Right cardiac atrium (tissue), 5 donors: ENCODE measurements at places on chromosomes 11 and 22.

GRCh38 chr11:72528121-72528520 lies 93.8 kb upstream of the CLPB start:
- no peak for DNase-seq

- DNase-seq: no peak
These were observed 70.6 kb downstream of the PDHX start for GRCh38 chr11:34986883-34987520.

DNA sequence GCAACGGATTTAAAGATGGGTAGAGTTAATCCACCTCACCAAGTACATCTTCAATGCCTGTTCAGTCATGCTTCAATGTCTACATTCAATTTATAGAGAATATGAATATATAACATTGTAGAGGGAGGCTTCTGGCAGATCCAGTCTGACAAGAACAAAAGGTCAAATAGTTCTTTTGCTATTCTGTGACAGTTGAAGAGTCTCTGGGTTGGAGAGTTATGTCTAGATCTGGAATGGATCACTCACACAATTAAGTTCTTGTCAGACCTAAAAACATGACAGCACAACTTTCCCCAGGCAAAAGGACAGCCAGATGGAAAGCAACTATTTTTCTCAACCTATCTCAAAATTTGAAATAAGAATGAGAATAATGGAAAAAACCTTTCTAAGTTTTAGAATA lies 15.3 kb upstream of the GAB2 start:
- no peak for DNase-seq

GRCh38 chr11:32435942-32436750 lies 807 bp upstream of the WT1 start:
- DNase-seq: peak; percentile 80

DNA sequence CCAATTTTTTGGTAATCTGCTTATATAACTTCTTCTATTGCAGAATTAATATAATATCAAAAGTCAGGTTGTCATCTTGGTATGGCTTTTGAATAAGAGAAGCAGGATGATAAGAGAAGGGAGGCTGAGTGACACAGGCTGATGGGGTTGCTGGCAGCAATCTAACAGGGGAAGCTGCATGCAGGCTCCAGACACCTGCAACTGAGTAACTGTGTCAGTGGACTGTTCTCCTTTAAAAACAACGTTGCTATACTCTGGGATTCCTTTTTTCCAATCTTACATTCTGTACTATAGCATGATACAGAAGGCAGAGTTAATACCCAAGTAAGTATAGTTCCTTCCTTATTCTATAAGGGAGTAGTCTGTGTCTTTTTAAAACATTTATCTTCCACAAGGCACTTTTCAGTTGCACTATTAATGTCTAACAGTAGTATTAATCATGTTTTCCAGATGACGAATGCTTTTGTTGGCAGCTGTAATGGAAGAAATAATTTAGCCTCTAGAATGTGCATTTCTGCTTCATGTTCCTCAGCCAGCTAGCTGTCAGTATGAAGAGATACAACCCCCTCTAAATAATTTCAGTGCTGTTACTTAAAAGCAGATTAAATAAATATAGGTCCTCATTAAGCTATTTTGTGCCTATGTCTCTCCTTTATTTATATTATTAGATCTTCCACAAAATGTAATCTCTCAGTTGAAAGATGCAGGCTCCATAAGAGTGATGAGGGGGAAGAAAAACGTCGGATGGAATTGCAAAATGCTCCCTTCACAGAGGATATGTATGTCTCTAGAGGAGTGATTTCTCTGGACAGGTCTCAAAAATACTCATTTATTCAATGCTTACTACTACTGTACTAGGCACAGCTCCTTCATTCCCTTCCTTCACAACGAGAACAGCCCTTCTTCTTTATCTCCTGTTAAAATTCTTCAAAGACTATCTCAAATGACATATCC lies 50.8 kb downstream of the ATG16L2 start:
- DNase-seq: no peak

DNA sequence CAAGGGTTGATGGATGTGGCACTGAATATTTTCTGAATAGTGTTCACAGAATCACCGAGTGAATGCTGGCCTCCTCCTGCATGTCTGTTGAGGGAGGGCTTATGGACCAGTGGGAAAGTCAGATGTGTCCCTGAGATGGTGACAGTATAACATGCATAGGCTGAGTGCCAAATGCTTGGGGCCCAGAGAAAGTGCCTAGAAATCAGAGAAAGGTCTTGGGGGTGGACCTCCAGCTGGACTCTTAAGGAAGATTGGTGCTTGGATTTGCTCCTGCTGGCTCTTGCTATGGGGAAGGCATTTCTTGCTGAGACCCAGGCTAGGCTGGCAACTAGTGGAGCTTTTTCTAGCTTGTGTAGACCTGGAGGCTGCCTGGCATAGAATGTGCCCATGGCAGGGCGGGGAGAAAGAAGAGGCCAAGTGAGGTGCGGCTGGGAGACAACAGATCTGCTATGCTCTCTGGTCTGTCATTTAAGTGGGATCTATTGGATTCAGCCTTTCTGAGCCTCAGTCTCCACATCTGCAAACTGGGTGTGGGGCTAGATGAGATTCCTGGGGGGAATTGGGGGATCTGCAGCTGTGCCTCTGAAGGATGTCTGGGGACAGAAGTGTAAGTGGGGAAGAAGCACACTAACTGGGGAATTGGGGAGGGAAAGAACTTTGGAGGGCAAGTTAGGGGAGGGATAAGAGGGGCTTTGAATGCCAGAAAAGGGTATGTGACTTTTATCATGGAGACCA lies 27.4 kb downstream of the ZNRF3 start:
- DNase-seq: no peak

DNA sequence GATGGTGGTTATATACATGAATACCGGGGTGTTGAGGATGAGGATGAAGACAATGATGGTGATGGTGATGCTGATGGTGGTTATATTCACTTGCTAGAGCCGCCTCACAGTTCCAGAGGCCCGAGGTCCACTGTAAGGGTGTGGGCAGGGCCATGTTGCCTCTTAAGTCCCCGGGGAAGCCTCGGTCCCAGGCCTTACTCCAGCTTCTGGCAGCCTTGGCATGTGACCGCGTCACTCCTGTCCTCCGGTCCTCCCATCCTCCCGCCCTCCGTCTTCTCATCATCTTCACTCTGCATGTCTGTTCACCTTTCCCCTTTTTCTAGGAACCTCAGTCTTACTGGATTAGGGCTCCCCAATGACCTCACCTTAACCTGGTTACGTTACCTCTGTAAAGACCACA lies 54.6 kb downstream of the IGLL1 start:
- peak; percentile 32 for DNase-seq

- no peak for DNase-seq
These were observed 51.4 kb upstream of the DBX1 start for GRCh38 chr11:20211691-20212090.

- peak; percentile 66 for DNase-seq
These were observed 108.4 kb upstream of the CSNK2A3 start for GRCh38 chr11:11461473-11461872.

GRCh38 chr22:19762568-19763457 lies 2.2 kb downstream of the TBX1 start:
- DNase-seq: peak; percentile 42

- peak; percentile 96 for DNase-seq
These were observed 444 bp downstream of the CAVIN3 start for GRCh38 chr11:6319704-6320410.

DNA sequence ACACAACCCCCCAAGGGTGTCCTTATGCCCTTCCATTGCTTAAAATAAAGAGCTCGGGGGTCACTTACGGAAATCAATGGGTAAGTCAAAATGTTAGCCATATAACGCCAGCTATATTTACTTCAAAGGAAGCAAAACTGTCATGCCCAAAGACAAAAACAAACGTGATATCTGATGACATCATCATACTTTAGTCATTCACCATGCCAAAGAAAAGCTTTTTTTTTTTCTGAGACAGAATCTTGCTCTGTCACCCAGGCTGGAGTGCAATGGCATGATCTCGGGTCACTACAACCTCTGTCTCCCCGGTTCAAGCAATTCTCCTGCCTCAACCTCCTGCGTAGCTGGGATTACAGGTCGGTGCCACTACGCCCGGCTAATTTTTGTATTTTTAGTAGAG lies 47.7 kb upstream of the SC5D start:
- DNase-seq: no peak

DNA sequence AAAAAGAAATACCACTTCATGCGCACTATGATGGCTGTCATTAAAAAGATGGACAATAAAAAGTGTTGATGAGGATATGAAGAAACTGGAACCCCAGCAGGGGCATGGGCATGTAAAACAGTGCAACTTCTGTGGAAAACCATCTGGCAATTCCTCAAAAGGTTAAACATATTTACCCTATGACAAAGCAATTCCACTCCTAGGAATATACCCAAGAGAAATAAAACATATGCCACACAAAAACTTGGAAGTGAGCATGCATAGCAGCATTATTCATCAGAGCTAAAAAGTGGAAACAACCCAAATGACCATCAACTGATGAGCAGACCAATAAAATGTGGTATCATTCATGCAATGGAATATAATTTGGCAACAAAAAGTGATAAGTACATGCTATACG lies 50.1 kb downstream of the LRRC32 start:
- DNase-seq: no peak

GRCh38 chr11:61635787-61636186 lies 44.4 kb upstream of the DAGLA start:
- DNase-seq: no peak

DNA sequence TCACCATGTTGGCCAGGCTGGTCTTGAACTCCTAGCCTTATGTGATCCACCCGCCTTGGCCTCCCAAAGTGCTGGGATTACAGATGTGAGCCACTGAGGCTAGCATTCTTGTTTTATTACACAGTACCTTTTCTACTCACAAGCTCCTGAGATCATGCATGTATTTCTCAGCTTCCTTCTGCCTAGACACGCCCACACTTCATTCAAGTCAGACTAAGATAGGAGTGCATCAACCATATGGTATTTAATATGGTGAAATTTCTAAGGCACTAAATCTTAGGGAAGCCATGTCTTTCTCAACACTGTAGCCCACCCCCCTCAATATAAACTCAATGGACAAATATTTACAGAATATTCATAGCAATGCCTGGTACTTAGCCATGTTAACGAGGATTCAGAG lies 62.1 kb downstream of the SLC25A17 start:
- no peak for DNase-seq

- DNase-seq: no peak
These were observed 102.3 kb downstream of the NELL1 start for GRCh38 chr11:20771681-20772080.

- no peak for DNase-seq
These were observed 6.6 kb upstream of the FIBIN start for GRCh38 chr11:26987272-26987671.

DNA sequence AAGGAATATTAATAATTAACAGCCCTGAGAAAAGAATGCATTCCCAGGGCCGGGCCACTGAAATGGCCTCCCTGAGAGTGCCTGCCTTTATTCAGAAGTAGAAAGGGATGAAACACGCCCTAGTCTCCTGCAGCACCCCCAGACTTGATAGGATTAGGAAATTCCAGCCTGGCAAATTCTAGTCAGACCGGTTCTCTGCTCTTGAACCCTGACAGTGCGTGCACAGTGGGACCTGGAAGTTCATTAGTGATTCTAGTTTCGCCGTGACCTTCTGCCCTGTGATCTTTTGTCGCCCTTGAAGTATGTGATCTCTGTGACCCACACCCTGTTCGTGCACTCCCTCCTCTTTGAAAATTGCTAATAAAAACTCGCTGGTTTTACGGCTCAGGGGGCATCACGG lies 2.1 kb upstream of the GSTP1 start:
- no peak for DNase-seq

GRCh38 chr11:77636731-77637344 lies 756 bp downstream of the CLNS1A start:
- DNase-seq: no peak

- DNase-seq: no peak
These were observed 8.1 kb downstream of the ALDH3B2 start for GRCh38 chr11:67666303-67666645.

GRCh38 chr22:39612811-39613548 lies 42.4 kb downstream of the CACNA1I start:
- no peak for DNase-seq
